SK-N-SH (cell line): ENCODE measurements at places on chromosomes 3 and 15.

DNA sequence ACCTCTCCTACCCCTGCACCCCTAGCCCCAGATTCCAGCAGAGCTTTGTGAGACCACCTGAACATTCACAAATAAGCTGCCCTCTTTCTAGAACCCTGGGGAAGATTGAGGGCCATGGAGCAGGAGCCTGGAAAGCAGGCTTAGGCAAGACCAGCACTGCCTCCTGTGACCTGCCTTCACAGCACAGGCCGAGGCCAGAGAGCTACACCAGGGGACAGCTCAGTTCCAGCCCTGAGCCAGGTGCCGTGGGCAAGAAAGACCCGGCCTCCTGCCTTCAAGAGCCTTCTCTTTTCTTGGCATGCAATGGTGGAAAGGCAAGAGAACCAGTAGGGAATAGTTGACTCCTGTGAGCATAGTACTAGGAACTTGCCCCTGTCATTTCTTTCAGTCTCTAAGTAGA, 48.1 kb downstream of the SLC6A6 start:
- no peak for DNase-seq

DNA sequence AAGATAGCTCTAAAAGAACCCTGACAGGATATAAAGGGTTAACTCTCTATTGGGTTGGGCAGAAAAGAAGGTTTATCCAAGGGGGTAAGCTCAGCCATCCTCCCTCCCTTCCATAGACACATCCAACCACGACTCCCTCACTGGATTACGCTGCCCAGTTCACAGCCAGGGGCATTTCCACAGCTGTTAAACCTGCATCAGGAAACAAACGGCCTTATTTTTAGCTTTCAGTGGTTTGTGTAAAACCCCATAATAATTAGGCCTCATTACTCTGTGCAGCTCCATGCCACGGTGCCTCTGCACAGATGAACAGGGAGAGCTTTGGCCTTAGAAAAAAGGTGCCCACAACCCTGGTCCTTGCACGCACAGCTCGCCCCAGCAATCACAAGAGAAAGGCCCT, 110.6 kb downstream of the GABRB3 start:
- peak; percentile 67 for DNase-seq

DNA sequence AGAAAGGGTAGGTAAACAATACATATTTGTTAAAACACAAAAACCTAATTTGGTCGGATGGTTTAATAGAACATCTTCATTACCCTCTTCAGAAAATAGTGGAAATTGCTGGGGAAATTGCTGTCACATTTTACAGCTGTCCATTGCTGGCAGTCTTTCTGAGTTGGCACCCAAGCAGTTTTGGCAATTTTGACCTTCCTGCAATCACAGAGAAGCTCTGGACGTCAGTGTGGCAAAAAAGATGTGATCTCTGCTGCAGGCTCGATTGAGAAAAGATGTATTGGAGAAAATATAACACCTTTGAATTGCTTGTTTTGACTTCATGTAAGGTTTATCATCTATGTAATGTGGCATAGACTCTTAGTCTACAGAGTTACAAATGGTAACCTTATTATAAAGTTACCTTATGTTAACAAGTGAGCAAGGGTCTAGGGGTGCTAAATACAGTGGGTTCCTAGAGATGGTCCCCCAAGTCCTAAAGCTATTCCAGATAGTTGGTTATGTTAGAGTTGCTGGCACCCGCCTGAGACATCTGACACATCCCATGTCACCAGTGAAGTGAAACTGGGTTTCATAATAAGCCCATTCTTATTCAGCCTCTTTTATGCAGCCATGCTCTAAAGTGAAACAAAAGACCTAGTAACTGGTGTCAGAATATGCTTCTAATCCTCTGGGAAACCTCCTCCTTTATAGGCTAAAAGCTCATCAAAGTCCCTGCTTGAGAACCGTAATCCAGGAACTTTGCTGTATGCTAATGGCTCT, 14.0 kb downstream of the UBE2E1 start:
- DNase-seq, result no peak

- no peak for DNase-seq
These were observed 509.6 kb downstream of the IGSF11 start for GRCh38 chr3:118525077-118525476.

DNA sequence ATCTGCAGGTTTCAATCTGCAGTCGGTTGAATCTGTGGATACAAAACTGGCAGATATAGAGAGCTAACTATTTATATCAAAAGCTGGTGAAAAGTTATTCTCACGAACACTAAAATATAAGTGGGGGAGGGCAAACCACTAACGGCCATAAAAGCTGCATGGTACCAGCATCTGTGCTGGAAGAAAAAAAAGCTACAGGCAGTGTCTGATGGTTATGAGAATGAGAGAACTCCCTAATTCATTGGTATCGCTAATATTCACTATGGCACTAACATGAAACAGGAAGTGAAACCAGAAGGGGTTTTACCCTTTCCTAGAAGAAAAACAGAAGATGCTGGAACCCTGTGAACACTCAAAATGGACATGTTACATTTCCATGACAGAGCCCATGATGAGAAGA, 15.9 kb downstream of the CEP70 start:
- DNase-seq, result no peak

DNA sequence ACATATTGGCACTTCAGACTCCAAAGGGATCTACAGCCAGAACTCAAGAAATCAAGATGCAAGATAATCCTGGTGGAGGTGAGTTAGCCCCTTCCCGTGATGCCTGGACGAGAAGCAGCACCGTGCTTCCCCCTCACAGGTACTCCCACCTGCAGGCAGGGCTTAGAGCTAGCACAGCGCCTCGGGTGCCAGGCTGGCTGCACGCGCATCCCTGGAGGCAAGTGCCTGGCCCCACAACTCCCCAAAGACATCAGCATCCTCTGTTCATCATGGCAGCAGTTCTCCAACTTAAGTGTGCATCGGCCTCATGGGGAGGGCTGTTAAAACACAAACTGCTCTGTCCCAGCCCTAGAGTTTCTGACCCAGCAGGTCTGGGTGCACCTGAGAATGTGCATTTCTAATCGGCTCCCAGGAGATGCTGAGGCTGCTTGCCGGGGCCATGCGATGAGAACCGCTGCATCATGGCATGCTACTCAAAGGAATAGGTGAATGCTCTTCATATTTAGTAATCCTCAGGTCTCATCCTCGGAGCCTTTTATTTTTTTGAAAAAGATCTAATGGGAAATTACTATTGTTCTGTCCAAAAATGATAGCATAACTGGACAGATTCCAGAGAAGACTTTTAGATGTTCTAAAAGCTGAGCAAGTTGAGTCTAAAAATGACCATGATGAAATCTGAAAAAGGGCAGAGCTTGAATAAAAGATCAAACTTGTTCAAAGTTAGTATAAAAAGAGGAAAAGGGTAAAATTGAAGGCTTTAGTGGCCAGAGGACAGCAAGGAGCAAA, 244.2 kb downstream of the ADAMTS17 start:
- no peak for DNase-seq

DNA sequence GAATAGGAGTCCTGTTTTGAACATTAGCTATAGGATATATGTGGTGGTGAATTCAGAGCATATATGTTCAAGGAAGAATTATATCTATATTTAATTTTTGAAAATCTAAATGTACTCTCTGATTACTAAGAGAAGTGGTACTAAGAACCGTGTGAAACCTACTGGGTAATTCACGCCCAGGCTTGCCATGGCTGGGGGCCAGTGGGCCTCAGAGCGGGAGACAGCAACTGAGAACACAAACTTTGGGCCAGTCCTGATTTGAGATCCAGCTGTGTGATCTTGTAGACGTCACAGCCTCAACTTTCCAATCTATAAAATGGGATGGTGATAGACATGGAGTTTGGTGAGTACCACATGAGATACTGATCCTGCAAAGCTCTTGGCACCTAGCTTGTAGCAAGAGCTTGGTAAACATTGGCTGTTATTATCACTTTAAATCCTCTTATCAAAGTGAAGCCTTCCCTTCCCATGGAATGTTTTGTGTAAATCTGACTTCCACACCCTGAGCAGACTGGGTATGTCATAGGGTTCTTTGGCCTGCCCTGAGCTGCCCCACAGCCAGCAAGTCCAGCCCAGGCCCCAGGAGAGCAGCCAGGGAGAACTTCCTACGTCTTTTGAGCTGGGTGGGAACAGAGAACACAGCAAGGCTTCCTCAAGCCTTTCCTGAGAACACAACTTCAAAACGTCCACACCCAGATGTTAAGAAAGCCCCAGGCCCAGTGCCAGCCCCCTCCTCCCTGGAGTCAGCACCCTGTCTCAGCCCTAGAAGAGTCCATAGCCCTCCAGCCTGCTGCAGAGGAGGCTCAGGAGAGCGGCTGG, 8.2 kb upstream of the PAQR5 start:
- no peak for DNase-seq

- no peak for DNase-seq
These were observed 341.7 kb upstream of the KCNMB2 start for GRCh38 chr3:178194539-178194938.
